ENCODE measurements at places on chromosomes 1 and 21.

DNA sequence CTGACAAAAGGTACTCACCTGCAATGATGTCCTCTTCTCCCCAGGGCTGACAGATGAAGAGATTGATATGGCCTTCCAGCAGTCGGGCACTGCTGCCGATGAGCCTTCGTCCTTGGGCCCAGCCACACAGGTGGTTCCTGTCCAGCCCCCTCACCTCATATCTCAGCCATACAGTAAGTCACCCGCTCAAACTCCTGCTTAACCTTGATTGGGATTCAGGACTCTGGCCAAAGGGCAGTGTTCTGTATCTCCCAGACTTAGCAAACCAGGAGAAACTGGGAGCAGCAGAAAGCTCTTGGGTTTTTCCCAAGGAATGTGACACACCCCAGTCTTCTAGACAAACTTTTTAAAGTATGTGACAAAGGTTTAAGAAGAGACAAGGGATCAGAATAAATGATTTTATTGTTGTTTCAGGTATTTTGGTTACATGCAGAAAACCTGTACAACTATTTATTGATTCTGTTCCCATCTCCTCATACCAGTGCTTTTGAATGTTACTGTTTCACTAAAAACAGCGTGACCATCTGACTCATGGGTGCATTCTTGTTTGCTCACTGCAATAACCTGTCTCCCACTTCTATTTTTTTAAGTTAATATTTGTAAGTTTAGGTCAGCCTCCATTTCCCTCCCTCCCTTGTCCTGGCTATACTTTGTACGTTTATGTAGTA is 124.6 kb downstream of the PEX14 start:
- peak; percentile 90 for DNase-seq

DNA sequence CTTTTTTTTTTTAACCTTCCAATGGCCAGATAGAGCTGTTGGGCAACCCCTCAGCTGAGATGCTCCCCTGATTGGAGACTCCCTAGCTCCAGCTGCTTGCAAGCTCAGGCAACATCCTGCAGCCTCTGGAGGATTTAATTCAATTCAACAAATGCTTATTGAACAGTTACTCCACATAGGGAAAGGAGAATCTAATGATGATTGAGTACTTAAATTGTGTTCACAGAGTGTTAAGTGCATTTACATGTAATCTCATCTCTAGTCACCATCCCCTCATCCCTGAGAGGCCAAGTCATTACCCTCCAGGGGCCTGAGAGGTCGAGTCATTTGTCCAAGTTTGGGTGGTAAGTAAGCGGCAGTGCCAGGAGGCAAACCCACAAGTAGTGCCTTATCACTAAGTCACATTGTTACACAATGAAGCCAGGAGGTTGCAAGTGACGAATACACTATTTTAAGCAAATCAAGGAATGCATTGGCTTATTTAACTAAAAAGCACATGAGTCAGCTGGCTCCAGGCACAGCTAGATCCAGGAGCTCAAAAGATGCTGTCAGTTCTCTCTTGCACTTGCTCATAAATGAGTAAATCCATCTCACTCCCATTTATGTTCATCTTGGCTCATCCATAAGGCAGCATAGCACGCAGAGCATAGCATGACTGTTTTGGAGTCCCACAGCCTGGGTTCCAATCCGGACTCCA is 64.3 kb downstream of the OPTC start:
- DNase-seq, result peak; percentile 100

- DNase-seq, result peak; percentile 37
Measured at GRCh38 chr1:43783671-43784205, 76.4 kb downstream of the ST3GAL3 start.

- no peak for DNase-seq
Measured at GRCh38 chr1:191589536-191589935, 568.7 kb upstream of the RGS18 start.

DNA sequence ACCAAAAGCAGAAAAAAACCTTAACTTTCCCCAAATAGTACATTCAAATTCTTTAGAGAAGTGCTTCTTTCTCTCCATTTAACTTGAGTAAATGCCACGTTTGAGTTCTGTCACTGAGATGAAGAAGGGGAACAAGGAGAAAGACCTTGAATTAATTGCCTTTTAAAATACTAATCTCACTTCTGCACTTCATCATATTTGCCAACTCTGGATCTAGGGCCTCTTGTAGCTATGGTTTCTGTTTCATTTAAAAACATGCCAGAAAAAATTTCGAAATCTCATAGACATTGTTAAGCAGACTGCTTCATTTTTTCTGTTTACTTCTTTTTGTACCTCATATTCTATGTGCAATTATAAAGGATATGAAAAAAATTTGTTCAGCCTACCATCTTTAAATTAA is 24.6 kb downstream of the MIXL1 start:
- DNase-seq, result no peak

DNA sequence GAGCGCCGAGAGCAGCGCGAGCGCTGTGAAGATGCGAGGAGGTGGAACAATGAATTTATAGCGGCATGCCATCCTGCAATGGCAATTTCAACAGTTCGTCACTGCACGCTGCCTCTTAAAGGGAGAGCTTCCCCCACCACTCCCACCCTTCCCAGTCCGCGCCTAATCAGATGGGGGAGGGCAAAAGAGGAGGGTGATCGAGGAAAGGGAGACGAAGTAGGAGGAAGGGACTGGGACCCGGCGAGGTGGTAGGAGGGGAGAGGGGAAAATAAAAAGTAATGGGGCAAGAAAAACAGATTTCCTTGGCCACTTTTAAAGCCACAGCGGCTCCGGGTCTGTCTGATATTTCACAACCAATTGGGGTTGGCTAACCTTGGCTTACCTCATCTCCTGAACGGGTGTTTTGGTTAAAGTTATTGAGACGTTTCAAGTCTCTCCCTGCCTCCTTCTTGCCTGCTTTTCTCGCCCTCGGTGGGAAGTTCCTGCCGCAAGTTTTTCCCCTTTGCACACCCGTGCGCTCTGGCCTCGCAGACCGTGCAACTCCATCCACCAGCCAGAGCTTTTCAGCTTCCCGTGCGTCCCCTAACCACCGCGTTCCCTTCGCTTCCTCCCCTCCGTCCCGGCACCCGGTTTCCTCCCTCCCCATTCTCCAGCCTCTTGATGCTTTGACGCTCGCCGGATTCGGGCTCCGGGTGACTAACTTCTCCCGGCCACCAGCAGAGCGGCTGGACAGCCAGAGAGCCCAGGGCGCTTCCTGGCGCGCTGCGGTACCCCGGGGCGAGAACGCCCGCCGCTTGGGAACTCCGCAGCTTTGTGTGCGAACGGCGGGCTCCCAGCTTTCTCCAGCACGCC is at the start of gene ADAMTS5:
Gene ADAMTS5 (minus strand): TSS at position 27 of the 852 bp plus-strand sequence. CDS start 697 bp downstream, outside the sequence.
- DNase-seq, result peak; percentile 75

DNA sequence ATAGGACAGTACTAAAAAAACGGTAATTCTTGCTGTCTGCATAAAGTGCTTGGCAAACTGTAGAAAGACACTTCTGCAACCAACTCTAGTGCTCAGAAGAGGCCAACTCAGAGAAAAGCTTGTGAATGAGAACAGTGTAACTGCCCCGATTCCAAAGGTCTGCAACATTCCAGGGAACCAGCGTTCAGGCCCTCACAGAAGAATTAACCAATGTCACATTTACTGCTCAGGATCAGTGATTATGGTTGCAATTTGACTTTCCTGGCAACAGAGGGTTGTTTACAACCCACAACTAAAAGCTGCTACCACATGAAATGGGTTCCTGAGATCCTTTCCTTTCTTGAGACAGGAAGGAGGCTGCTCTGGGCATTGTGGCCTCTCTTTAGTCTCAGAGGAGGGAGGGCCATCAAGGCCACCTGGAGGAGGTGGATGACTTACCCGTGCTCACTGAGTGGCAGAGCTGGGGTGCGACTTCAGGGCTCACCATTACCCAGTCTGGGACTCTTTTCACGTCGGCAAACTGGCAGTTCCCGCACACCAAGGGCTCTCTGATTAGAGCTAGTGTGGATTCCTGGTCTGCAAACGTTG is 15.3 kb downstream of the SRSF4 start:
- no peak for DNase-seq

GRCh38 chr1:101002551-101002950 is 23.0 kb downstream of the DPH5 start:
- peak; percentile 16 for DNase-seq

DNA sequence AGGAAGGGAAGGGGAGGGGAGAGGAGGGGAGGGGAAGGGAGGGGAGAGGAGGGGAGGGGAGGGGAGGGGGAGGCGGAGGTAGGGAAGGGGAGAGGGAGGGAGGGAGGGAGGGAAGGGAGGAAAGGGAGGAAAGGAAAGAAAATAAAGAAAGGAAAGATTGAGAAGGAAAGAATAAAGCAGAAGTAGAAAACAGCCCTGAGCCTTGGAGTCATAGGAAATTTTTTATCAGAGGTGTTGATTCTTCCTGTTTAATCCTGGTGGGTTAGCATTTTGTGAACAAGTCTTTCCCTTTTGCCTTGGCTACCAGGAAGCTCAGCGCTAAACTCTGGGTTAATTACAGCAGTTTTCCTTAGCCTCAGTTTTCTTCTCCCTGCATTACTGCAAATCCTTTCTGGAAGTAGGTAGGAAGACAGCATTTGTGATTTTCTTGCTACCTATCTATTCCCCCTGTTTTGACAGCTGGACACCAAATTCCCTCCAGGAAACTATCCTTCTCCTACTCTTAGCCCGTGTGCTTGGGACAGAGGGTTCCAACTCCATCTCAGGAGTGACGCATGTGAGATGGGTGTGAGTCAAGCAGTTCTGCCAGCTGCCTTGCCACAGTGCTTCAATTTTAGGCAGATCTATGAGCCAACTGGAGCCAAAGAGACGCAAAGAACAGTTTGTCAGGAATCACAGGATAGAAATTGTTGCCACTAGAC is 26.9 kb downstream of the TOMM20 start:
- DNase-seq, result no peak

- DNase-seq, result no peak
Measured at GRCh38 chr1:72034827-72035226, 247.5 kb downstream of the NEGR1 start.

DNA sequence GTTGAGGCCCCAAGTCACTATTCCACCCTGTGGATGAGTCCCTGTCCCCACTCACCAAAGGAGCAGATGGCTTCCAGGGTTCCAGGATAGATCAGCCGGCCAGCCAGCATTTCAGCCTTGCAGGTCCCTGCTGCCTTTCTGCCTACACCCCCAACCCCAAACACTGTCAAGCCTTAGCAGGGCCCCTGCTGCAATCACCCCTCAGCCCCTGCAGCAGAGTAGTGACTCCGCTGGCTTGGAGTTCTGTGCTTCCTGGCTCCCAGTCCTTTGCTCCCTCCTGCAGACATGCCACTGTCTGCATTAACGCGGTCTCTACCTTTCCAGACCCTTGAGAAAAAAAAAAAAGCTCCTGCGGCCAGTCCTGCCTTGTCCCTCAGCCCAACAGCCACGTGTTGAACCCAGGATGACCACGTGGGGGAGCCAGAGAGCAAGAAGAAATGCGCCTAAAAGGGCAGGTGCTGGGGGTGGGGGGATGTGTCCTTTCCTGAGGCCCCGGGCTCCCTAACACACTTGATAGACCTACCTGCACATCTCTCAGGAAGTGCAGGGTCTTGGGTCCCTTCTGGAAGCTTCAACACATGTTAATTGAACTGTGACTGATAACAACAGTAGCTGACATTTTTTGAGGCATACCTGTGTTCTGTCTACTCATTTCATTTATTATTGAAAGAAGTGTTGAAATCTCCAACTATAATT is 37.4 kb downstream of the RASSF5 start:
- DNase-seq, result no peak

GRCh38 chr21:32073190-32073589 is 200.4 kb downstream of the HUNK start:
- no peak for DNase-seq
